ENCODE measurements at places on chromosomes 2 and 18.

- DNase-seq = no peak
Observed at GRCh38 chr2:122740594-122740948, 985.1 kb downstream of the TSN start.

GRCh38 chr2:25787020-25787419, 91.3 kb downstream of the ASXL2 start:
- no peak for DNase-seq

DNA sequence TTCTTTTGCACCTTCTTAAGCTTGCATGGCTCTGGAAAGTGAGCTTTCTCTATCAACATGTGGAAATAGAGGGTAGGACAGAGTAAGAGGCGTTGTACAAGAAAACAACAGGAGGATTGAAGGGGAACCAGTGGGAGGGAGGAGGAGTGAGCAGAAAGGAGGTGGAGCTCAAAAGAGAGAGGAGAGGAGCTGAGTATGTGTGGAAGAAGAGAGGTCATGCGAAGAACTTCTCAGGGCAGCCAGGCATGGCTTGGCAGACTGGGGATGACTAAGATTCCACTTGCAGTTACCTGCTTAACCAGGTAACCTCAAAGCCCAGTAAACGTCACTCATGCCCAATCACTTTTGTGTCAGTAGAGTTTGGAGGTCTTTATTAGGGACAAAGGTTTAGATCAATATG, 105.1 kb downstream of the BCL2L11 start:
- DNase-seq = no peak

DNA sequence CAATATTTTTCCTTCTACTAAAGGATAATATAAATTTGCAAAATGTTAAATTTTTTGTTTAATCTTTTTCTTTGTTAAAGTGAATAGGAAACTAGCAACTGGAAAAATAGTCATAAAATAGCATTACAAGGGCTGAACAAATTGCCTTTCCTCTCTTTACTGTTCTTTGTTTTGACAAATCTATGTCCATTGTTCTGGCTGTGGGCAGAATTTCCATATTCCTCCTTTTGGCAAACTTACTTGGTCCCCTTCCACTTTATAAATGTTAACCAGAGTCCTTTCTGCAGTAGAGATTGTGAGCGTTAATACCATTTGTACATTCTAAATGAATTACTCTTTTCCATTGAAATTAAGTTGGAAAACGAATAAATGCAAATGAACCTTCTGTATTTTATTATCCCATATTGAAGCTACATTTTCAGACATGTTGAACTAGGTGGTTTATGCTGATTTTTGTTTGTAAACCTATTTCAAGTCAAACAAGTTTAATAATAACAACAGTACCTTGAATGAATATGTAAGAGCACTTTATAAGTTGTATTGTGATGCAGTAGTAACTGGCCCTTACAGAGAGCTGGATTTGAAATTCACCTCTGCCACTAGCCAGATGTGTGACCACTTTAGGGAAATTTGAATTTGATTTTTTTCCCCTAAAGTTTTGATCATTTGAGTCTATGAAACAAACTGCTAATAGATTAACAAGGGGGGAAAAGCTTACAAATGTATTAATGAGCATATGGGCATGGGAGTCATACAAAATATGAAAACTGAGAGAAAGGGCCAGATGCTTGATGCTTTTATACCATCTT, 3.3 kb downstream of the RNF125 start:
- no peak for DNase-seq

DNA sequence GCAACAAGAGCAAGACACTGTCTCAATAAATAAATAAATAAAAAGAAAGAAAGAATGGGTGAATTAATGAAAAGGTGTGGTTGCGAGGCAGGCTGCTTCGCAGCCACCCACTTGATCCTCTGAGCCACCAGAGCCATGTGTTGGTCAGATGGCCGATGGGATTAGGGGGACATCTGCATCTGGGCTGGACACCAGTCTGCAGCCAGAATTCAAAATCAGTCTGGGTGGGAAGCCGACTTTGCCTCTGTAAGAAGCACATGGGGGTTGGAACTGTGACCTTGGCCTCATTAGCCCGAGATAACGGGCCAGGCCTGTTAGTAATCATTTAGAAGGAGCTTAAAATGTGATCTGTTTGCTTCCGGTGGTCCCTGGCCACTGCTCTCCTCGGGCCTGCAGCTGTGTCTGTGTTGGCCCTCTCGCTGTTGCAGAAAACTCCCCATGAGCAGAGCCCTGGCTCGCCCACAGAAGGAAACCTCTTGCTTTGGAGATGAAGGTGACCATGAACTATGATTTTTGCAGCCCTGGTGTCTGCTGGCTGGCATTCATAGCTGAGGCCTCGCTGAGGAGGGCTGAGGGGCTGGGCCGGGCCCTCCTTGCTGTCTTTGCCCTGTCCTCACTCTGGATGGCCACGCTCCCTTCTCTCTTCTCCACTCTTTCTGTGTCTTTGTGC, 94.4 kb downstream of the DYSF start:
- no peak for DNase-seq

DNA sequence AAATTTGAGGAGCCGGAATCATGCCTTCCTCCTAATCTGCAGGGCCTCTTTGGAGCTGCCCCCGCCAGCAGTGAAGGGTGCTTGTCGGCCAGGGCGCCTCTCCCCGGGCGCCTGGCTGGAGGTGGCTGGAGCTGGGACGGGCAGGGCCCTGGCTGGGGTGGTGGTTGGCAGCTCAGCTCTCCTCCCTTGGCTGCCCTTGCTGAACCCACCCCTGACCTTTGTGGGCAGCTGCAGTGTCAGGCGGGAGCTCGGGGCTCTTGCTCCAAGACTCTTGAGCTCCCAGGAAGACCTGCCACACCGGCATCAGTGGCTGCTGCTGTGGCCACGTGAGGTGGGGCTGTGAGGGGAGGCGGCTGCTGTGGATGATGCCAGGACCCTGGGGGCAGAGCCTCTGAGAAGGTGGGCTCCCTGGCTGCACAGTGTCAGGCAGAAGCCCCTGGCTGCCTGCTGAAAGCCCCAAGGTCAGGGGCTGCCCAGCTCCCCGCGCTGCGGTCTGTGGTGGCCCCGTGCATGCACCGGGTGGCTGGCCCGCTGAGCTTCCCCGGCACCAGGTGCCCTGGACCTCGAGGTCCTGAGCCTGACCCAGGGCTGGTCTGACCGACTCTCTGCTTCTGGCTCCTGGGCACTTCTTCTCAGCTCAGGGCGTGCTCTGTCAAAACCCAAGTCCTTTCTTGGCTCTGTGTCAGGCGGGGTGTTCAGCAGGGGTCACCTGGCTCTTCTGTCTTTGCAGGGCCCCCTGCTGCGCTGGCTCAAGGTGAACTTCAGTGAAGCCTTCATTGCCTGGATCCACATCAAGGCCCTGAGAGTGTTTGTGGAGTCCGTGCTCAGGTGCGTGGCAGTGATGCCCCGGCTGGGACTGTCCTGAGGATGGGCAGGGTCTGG, 34.5 kb downstream of the PDIA6 start:
- no peak for DNase-seq

DNA sequence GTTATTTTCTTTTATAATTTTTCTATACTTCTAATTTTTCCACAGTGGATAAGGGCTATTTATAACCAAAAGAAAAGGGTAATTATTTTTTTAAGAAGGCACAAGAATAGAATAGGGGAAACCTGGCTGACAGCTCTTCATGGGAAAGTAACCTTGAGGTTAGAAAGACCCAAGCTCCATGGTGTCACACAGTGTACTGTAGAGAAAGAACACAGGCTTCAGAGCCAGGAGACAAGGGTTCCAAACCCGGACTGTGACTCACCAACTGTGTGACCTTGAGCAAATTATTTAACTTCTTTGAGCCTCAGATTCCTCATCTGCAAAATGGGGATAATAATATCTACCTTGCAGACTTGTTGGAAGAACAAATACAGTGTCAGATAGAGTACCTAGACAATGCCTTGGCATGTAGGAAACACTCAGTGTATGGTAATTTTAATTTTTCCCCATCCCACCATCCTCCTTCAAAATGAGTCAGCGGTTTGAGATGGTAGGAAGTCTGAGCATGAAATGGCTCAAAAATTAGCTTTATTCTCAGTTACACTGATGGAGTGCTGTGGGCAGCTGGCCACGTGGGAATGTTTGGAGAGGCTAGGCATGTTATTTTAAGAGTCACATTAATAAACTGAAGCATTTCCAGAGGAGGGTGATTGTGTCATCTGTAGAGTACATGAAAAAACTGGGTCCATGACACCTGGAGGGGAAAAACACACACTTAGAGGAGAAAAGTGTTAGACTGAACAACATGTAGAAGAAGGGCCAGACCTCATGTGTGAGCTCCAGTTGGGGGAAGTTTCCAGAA, 36.7 kb downstream of the TMEM37 start:
- DNase-seq = no peak

- no peak for DNase-seq
Observed at GRCh38 chr2:118481299-118481698, 366.1 kb downstream of the EN1 start.
